ENCODE measurements at places on chromosomes 6 and 20.

- DNase-seq = no peak
Measured at GRCh38 chr6:143652841-143653331, 24.9 kb upstream of the PHACTR2 start.

DNA sequence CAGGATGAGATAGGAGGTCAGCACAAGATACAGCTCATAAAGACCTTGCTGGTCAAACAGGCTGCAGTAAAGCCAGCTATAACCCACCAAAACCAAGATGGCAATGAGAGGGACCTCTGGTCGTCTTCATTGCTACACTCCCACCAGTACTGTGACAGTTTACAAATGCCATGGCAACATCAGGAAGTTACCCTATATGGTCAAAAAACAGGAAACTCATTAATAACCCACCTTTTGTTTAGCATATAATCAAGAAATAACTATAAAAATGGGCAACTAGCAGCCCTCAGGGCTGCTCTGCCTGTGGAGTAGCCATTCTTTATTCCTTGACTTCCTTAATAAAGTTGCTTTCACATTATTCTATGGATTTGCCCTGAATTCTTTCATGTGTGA is 30.9 kb downstream of the SLC22A2 start:
- no peak for DNase-seq

DNA sequence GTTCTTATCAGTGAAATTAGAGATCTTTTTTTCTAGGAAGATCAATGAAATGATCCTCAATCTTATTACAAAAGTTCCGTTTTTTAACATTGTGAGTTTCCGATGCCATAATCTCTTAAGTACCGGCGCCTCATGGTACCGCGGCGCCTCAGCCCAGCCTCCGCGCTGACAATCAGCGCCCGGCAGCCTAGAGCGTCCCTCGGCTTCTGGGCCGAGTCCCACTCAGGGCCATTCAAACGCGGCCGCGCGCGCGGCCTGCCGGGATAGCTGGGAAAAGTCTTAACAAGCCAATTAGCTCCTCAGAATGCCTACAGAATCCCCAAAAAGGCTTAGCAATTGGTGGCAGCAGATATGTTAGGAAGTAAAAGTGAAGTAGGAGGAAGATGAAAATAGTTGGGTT is 204.8 kb downstream of the ADGB start:
- no peak for DNase-seq

DNA sequence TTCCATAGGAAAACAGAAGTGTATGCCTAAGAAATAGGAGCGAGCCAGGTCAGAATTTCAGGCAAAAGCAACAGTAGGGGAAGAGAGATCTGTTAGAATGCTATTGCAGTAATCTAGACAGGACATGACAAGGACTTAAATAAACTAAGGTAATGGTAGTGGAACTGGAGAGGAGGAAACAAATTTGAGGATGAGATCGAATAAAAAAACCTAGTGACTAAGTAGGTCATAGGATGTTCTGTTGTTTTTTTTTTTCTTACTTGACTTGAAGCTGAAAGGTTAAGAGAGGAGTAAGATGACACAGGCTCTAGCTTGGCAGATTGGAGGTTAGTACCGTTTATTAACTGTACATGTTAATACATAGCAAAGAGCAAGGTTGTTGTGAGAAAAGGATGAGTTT is 28.6 kb downstream of the ORC3 start:
- no peak for DNase-seq

- no peak for DNase-seq
Measured at GRCh38 chr6:148064406-148065134, 278.1 kb upstream of the SASH1 start.

DNA sequence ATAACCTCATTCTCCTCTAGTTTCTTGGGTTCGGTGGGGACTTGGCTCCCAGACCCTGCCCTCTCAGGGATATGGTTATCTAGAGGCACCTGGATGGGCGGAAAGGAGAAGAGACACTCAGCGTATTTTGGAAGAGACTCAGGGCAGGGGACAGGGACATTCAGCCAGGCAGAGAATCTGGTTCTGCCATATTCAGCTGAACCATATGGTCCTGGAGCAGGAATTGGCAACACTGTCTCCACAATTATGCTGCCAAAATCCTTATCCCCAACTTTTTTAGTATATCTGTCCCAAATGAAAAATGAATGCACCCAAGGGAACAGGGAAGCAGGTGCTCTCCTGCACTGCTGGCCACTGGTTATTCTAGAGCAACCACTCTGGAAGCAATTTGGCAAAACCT is 17.7 kb downstream of the SDC4 start:
- no peak for DNase-seq

DNA sequence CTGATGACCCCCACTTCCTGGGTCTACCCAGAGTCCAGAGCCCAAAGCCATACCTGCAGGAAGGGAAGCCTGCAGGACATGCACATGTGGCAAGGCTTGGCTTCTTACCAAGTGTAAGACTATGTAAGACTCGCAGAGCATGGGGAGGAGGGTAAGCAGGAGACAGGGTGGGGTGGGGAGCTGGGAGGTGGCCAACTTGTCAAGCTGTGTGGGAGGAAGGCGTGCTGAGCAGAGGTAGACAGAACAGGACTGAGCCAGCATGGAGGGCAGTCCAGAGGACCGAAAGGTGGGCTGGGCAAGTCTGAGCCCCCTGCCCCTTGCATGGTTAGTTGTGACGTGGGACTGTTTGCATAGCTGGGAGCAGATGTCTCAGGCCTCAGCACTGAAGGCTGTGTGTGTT is 53.4 kb upstream of the RNF24 start:
- DNase-seq = no peak

- DNase-seq = no peak
Measured at GRCh38 chr6:2942914-2943563, 28.3 kb downstream of the SERPINB6 start.

DNA sequence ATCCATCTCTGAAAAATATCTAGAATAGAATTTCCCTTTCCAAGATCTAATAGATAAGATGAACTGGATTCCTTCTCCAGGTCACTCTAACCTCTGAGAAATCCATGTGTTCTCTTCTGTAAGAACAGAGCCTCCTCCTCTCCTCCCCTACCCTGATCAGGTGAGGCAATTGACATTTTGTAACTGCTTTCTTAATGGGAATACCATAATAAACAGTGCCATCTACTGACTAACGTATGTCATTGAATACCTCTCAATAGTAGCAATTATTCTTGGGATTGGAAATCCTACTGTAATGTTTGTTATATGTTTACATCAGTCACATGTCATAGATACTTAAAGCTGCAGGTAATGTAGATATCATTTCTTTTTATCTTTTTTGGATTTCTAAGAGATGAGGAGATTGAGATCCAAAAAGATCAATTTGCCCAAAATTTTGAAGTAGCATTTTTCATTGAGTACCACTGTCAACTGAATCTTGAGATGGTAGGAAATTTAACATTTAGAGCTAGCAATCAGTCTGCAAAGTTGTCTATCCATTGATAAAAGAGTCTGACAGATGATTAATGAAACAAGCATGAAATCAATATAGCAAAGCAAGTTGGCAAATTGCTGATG is 365.8 kb upstream of the HSF2 start:
- DNase-seq = no peak

DNA sequence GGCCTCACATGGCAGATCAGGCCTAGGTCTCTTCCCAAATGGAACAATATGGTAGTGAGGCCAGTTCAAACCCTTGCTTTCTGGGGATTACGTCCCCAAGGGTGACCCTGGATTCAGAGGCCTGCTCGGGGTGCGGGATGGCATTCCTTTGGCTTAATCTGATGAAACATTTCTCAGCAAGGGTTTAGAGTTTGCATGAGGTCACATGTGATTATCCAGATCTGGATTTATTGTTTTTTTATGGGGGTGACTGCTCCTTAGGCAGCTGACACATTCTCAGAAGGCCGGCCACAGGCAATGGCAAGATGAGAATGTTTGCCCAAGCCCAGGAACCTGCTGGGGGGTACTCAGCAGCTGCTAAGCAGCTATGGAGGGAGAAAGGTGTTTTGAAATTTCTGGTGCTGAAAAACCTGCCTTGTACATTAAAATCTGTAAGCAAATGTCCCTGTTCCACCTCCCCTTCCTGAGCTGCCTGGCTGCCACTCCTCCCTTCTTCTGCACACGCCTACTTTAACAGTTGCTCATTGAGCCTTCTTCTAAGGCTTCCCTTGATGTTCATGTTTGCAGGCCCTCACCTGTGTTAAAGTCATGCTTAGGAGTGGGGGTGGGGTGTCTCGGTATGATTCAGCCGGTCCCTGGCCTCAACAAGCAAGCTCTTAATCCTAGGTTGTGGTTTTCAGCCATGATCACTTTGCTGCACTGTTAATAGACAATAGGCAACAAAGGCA is 37.9 kb upstream of the FUCA2 start:
- no peak for DNase-seq

Data from stimulated activated CD4-positive, alpha-beta T cell treated with anti-CD3 and anti-CD28 coated beads, Interleukin-1b, Interleukin-23, amount 100 ng/mL, for 1 hour (primary cell).